Muscle of leg (tissue), 16 donors: ENCODE measurements at places on chromosomes 12 and 14. TPM values are rescaled to one million over a fixed set of nuclear protein-coding genes. Genes with fewer than 3 reads are reported as not detected.

DNA sequence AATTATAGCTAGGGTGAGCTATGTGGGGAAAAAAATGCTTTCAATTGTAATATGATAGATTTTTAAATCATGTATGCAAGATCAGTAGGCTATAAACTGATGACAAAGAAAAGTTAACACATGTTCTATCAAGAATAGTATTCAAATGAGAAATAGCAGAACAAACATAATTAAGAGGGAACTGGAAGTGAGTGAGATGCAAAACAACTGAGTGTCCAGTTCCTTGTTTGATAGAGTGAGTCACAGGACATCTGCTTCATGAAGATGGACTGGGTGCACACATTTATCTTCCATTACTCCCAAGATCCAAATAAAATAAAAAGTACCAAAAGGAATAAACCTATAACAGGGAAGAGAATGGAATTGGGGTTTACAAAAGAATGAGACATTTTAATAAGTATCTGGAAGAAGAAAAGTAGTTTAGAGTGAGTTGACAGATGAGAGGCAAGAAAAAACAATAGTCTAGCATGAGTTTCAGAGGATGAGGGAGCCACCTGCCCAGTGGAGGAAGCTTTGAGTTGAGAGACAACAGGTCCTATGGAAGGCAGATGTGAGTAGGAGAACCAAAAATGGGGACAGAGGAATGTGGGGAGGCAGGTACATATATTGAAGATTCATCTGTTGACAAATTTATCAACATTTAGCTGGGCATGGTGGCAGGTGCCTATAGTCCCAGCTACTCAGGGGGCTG is 178.1 kb upstream of the ARHGAP5 start:
- DNase-seq = peak; percentile 56

Gene NOXRED1
- 0.23 TPM for polyA plus RNA-seq

Gene CISTR
- not detected for polyA plus RNA-seq

DNA sequence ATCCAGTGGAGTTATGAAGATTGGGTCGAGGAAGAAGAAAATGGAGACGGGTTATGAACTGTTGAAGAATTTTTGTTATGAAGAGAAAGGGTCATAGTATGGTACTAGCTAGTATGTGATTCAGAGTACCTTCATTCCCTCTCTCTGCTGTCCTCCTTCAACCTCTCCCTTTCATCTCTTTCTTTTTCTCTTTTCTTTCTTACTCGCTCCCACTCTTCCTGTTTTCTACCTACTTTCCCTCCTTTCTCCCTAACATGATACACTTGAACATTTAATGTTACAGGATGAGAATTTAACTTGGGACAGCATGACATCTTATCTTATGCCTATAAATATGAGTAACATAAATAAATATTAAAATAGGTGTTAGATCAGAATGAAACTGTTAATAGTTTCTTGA is 112.9 kb downstream of the CCDC91 start:
- DNase-seq = no peak

DNA sequence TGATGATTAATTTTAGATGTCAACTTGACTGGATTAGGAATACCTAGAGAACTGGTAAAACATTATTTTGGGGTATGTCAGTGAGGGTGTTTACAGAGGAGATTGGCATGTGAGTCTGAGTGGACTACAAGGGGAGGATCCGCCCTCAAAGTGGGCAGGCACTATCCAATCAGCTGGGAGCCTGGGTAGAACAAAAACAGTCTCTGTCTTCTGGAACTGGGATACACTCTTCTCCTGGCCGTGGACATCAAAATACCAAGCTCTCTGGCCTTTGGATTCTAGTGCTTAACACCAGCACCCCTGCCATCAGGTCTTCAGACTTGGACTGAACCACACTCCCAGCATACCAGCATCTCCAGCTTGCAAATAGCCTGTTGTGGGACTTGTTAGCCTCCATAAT is 4.4 kb upstream of the SCAF11 start:
- DNase-seq = no peak
